MCF 10A (cell line): ENCODE measurements at places on chromosomes 12 and 14. TPM values are rescaled to one million over a fixed set of nuclear protein-coding genes. Genes with fewer than 3 reads are reported as not detected.

The PIANP gene
- not detected in 2 replicates for total RNA-seq

The APEX1 gene
- 140 and 168 TPM in 2 replicates for total RNA-seq

DNA sequence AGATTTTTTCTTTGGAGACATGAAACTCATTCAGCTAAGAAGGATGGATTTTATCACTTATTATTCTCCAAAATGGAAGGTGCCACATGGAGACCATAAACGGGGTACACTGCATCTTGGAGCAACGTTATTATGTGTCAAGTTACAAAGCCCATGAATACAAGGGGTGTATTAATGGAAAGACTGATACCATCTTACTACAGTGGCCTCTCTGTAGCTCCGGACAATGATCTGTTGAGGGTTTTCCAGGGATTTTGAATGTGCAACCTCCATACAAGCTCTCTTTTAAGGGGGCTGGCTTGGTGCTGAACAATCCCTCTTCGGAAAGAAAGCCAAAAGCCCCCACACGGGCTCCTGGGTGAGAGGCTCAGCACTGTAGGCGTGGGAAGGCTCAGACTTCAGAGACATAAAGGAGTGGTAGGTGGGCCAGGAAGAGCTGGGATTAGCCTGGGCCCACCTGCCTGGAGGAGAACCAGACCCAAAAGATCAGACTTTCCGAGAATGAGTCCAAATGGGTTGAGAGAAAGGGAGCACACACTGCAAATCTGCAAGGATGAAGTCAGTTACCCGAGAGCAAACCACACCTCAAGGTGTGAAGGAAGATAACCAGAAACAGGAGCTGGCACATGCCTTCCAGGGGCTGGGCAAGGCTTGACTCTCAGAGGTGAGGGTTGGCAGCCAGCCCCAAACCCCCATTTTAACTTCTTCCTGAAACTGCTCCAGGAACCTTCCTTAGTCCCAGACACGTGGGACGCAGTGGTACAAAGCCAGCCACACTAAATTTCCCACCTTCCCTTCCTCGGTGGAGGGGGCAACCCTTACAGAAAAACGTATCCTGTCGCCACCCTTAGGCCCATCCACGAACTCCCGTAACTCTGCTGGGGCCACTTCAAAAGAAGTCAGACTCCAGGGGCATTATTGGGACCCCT is 1.5 kb downstream of the VPS37B start:
- H3K27me3 ChIP-seq = no peaks in the 10 kb centered on the region
- peak; percentile 65 for DNase-seq
- peak overlapping the region; percentile 88 for H3K4me3 ChIP-seq
- H3K4me1 ChIP-seq = peaks cover 41% of the 10 kb centered on the region

DNA sequence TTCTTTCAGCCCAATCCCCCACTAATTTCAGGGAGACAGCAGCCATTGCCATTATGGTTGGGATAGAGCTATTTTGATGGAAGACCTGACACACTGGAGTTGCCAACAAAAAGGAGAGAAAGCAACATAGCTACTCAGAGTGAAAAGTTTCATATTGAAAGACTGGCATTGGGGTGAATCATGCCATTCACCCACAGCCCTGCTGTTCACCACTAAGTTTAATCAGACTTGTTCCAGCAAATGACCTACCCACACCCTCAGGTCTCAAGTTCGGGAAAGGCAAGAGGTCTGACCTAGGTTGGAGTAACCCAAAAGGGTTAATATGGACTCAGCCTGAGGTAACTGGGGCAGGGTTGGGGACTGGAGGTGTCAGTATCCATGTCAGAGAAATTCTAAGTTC is 169.2 kb downstream of the PAWR start:
- H3K27ac ChIP-seq = no peak overlapping the region
- DNase-seq = no peak
- no peaks in the 10 kb centered on the region for H3K27me3 ChIP-seq
- no peaks in the 10 kb centered on the region for H3K4me1 ChIP-seq
- no peak overlapping the region for H3K4me3 ChIP-seq
- H3K36me3 ChIP-seq = peaks cover 6% of the 10 kb centered on the region

GRCh38 chr12:40106202-40106533 is 287 bp upstream of the SLC2A13 start:
- peak overlapping the region; percentile 76 for H3K4me3 ChIP-seq
- peaks cover 14% of the 10 kb centered on the region for H3K4me1 ChIP-seq
- H3K36me3 ChIP-seq = no peaks in the 10 kb centered on the region
- no peak overlapping the region for H3K27ac ChIP-seq

GRCh38 chr12:52913431-52913821 is 8.6 kb upstream of the KRT8 start:
- DNase-seq = no peak
- H3K4me3 ChIP-seq = no peak overlapping the region
- peaks cover 23% of the 10 kb centered on the region for H3K27me3 ChIP-seq
- H3K4me1 ChIP-seq = peaks cover 9% of the 10 kb centered on the region

DNA sequence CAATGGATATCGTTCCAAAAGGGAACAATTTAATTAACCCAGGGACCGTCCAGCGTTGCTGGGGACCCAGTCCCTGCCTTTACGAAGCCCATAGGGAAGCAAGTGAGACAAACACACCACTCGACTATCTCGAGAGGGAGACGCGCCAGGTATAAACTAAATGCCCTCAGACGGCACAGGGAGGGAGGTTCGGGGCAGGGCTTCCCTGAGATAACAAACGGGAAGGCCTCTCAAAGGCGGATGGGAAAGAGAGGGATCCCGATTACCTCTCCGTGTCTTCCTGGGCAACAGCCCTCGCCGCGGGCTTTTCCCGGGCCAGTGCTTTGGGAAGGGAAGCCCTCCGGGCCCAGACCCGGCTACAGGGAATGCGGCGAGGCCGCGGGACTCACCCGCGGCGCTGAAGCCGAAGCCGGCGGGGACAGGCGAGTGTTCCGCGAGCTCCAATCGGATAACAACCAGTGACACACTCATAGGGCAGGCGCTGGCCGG is 390 bp downstream of the BRAP start:
- peak overlapping the region; percentile 93 for H3K4me3 ChIP-seq
- H3K27me3 ChIP-seq = no peaks in the 10 kb centered on the region
- peaks cover 17% of the 10 kb centered on the region for H3K4me1 ChIP-seq
- H3K36me3 ChIP-seq = peaks cover 31% of the 10 kb centered on the region
